ENCODE measurements at places on chromosomes 6 and 20.

DNA sequence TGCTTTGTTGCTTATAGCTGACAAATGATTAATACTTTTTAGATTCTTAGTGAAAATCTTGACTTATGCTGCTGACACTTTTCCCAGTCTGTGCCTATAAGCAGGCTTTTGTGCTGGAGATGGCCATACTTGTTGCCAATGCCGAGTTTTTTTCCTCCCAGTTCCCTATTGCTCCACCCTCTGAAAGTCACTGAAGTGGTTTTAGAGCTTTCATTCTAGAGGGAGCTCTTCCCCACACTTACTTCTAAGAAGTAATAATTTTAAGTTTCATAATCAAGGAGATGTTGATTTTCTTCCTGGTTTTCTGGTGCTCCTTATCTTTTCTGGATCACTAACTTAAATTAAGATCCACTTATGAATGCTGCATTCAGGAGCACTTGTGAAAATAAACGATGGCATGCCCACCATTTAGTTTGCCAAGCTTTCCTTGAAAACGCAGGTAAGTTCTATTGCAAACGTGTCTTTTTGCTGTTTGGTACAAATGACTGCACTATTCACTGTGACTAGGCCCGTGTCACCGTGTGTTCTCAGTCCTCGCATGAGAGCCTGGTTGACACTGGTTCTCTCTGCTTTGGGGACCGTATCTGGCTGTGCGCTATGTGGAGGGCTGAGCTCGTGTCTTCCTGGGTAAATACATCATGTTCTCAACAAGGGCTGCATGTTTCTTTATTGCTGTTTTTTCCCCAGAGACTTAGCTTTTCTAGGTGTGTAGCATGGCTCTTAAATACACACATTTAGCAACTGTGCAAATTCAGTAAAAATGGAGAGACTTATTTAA, 50.2 kb downstream of the GFRA4 start:
- DNase-seq = peak; percentile 9

- DNase-seq = no peak
These were observed 56.1 kb downstream of the ANKRD6 start for GRCh38 chr6:89489078-89489477.

DNA sequence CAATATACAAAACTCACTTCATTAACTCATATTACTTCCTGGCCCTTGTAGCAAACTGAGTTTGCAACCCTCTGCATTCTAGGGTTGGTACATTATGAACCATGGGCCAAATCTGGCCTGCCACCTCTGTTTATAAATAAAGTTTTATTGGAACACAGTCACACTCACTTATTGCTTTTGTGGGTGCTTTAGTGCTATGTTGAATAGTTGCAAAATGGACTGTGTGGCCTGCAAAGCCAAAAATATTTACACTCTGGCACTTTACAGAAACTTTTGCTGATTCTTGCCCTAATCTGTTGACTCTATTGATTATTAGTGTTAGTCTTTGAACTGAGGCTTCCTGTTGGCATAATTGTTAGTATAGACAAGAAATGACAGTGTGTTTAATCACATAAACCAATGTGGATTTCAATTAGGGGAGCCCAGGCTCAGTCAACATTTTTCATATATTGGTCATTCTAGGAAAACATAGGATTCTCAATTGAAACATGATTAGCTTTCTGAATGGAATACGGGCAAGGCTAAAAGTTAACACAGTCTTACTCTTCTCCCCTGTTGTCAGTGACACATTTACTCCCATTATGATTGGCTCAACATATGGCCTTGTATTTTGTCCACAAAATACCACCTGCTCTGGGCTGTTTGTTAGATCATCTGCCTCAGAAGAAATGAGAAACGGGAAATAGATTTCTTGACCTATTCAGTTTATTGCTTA, 241.9 kb upstream of the ZFP64 start:
- DNase-seq = no peak

DNA sequence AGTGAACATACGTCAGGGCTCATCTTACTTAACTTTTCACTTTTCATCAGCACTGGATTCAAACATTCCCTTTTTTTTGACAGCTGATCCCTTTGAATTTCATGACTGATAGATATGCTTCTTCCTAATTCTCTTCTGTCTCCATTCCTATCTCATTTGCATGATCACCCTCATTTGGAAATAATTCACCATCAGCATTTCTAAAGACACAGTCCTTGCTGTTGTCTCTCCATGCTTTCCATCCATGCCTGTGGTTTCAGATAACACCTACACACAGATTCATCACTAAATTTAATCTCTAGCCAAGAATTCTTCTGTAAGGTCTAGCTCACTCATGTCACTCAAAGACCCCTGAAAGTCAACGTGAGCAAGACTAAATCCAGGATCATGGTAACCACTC, 228.4 kb upstream of the BTBD3 start:
- DNase-seq = no peak

DNA sequence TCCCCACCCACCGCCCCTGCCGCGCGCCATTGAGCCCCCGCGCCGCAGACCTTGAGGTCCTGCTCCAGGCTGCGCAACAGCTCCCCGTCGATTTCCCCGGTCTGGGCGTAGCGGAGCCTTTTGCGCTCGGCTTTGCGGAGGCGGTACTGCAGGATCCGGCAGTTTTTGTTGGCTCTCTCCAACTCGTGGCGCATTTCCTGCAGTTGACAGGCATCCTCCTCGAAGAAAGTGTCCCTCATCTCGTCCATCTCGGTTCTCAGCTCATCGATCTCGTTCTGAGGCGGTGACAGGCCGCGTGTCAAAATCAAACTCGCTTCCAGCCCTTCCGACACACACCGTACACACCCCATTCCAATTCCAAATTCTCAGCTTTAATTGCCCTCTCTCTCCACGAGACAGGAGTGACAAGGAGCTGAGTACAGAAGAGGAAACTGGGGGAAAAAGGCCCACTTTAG, 4.3 kb downstream of the MTCL3 start:
- DNase-seq = peak; percentile 23

DNA sequence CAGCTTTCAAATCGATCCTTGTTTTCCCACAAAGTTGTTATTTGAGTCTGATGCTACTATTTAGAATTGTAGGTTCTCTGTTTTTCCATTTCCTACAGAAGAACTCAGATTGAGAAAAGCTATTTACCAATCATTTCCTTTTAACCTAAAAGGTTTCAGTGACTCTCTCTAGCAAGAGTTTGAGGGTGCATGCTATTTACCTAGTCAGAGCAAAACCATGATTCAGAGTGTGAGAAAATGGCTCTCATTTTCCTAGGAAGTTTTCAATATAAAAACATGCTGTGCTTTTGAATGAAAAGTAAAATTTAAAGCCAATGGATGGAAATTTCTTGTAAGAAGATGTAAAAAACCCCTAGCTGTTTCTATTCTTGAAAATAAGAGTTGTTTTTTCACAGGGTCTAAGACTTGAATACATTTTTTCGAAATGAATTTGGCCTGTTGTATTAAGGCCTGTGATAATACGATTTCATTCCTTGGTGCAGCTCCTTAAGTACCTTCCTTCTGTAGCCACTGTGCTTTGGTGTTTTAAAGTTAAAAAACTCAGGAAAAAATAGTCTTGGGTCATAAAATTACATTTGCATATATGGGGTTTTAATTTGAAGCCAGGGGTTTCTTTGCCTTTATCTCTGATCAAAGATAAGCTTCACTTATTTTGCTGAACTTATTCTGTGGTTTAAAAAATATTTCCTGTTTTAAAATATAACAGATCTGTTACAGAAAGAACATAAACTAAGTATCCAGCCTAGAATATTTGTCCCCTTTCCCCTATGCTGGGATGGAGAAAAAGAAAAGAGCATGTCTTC, 18.0 kb upstream of the RSPH3 start:
- no peak for DNase-seq

- DNase-seq = no peak
These were observed 36.0 kb upstream of the GRM4 start for GRCh38 chr6:34181908-34182307.

DNA sequence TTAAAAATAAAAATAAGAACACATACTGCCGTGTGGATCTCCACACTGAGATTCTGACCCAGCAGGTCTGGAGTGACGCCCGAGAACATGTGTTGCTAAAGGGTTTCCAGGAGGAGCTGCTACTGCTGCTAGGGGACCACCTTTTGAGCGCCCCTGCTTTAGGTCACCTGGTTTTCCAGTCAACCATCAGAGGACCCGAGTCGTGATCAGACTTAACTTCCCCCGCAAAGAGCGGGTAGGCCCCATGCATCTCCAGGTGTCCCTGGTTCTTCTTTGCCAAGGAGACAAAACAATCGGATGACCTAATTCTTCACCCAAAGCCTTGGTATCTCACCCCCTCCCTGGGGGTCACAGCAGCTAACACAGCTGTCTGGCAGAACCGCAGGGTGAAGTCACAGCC, 51.1 kb upstream of the STX16 start:
- no peak for DNase-seq

Measured in stromal cell of bone marrow (primary cell).